ENCODE measurements at places on chromosomes 3 and 15. TPM values are rescaled to one million over a fixed set of nuclear protein-coding genes. Genes with fewer than 3 reads are reported as not detected.
A peak's percentile ranks its signal among the peaks of the same experiment; 100 is the strongest.

DNA sequence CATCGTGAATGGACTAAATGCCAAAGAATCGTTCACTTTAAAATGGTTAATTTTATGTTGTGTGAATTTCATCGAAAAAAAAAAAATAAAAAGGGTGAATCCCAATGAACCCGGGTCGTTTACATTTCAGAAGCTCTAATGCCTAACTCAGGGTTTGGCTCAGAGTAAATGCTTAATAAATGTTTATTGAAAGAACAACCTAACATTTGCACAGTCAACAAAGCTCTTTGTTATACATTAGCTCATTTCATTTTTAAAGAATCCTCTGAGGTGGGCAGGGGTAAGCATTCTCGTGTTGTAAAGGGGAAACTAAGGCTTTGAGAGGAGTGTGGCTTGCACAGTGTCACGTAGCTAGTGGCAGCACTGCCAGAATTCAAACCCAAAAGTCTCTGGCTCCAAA lies 109.5 kb downstream of the RPLP1 start:
- H3K27me3 ChIP-seq = no peaks in the 10 kb centered on the region
- H3K4me1 ChIP-seq = no peaks in the 10 kb centered on the region
- DNase-seq = no peak
- no peak overlapping the region for H3K27ac ChIP-seq

DNA sequence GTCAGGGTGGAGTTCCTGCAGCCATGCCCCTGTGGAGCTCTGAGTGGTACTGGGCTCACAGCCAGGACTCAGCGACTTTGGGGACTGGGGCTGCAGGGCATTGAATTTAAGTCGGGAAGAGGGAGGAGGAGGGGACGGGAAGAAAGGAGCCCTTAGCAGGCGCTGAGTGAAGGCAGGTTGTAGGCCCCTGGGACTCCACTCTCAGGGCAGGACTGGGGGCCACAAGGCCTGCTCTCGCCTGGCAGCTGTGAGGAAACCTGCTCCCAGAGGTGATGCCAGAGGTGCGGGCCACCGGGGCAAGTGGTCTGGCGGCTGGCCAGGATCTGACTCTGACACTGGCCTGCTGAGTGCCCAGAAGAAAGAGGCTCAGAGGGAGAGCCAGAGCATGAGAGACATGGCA lies 73.5 kb downstream of the EPHB3 start:
- no peak overlapping the region for H3K27ac ChIP-seq
- H3K4me1 ChIP-seq = peaks cover 3% of the 10 kb centered on the region
- H3K36me3 ChIP-seq = no peaks in the 10 kb centered on the region
- no peak overlapping the region for H3K4me3 ChIP-seq
- no peak for DNase-seq

- no peaks in the 10 kb centered on the region for H3K27me3 ChIP-seq
- H3K4me3 ChIP-seq = no peak overlapping the region
- H3K27ac ChIP-seq = no peak overlapping the region
- H3K4me1 ChIP-seq = no peaks in the 10 kb centered on the region
- H3K36me3 ChIP-seq = no peaks in the 10 kb centered on the region
Measured at GRCh38 chr3:85210540-85210939, 251.8 kb downstream of the CADM2 start.

DNA sequence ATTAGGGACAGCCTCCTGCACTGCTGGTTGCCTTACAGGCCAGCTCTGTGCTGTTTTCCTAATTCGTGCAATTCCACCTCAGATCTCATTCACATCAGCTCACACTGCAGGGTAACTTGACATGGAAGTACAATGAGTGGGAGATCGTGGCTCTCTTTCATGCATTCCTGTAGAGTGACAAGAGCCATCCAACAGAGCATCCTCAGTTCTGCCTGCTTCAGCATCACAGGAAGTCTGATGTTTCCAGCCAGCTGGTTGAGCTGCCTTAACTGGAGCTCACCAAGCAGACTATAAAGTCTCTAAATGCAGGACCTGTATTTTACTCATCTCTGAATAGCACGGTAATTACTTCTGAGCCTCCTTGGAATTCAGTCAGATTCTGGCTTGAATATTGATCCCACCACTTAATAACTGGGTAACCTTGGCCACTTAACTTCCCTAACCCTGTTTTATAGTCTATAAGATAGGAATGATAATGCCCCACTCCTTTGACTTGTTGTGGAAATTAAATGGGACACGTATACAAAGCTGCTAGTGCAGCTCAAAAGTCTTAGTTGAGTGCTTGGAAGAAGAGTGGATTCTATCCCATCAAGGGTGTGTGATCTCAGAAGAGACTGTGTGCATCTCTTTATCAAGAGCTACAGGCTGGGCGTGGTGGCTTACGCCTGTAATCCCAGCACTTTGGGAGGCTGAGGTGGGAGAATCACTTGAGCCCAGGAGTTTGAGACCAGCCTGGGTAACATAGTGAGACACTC lies 1.4 kb upstream of the DIS3L start:
- H3K4me3 ChIP-seq = peak overlapping the region; percentile 80
- peak overlapping the region; percentile 85 for H3K27ac ChIP-seq
- no peak for DNase-seq

DNA sequence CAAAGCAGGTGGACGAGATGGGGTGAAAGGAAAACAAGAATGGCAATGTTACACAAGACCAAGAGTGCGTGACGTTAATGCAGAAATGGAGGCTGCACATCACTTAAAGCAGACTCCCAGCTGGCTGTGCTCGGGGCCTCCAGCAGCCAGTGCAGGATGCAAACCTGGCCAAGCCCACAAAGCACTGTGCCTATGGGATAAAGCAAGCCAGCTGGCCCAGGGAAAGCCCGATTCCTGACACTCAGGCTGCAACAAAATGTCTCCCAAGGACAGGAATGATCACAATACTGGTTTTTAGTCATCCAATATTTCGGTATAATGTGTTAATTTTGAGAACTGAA lies 86.2 kb downstream of the SEC22A start:
- no peak overlapping the region for H3K27ac ChIP-seq
- H3K4me1 ChIP-seq = no peaks in the 10 kb centered on the region
- no peak overlapping the region for H3K4me3 ChIP-seq
- H3K27me3 ChIP-seq = peaks cover 2% of the 10 kb centered on the region
- H3K36me3 ChIP-seq = no peaks in the 10 kb centered on the region

DNA sequence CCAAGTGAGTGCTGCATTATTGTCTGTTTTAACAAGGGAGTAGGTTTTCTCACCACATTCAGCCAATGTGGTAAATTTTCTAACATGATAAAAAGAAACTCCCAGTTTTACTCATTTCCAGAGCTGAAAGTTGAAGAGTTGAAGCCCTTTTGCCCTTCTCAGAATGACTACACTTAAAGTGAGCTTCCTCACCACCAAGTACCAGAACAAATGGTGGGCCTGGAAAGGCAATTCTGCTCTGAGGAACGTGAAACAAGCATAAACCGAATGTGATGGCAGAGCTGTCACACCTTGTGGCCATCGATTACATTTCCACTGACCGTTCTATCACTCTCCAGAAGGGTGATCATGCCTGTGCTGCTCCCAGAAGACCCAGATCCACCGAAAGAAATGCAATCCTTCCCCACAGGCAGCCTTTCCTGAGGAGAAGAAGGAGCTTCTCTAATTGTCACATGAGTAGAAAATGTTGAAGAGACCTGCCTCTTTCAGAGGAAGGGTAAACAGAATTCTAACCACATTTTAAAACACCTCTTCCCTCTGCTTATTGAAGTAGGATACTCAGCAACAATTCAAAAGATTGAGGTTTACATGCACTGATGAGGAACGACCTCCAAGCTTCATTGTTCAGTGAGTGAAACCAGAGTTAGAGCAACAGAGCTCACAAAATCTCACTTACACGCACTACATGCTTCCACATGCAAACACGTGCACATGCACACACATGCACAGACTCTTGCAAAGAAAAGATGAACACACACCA lies 21.4 kb upstream of the CCR9 start:
- peaks cover 60% of the 10 kb centered on the region for H3K27me3 ChIP-seq
- no peak overlapping the region for H3K4me3 ChIP-seq
- H3K36me3 ChIP-seq = peaks cover 5% of the 10 kb centered on the region
- peaks cover 51% of the 10 kb centered on the region for H3K4me1 ChIP-seq

DNA sequence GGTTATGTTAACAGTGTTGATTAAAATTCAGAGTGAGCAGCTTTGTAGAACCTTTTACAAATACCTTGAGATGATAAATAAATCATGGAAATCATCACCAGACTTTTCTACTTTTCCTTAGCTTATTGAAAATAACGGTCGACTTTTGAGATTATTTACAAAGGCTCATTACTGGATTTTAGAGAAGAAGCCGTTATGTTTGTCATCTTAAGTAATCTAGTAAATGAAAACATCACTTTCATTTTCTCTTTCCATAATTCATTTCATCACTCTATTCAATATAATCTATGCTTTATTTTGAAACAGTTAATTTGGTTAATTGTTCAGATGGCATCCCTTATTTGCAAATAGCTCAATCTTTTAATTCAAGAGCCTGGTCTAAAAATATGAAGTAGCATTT lies 3.6 kb downstream of the PLCL2 start:
- H3K27me3 ChIP-seq = no peaks in the 10 kb centered on the region
- no peak for DNase-seq
- peak overlapping the region; percentile 98 for H3K27ac ChIP-seq
- H3K4me1 ChIP-seq = peaks cover 64% of the 10 kb centered on the region

DNA sequence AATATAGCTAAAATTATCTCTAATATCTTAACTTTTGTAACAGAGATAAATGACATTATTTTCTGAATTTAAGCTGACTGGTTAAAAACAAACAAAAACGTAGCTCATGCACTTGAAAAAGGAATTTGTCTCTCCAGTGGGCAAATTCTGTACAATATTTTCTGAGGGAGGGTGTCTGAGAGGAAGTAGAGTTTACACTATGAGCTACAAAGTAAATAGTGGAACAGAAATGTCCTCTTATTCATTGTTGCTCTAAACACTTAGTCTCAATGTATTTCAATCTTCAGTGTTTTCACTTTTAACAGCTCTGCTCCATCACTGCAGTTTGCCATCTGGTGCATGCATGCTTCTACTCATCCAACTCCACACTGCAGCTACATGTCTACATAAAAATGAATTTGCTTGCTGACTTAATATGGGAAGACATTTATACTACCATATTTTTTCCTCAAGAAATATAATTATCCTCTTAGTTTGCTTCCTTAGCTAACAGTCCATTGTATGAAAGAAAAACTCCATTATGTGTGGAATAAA lies 817.4 kb upstream of the LMCD1 start:
- H3K36me3 ChIP-seq = no peaks in the 10 kb centered on the region
- DNase-seq = no peak
- H3K27me3 ChIP-seq = no peaks in the 10 kb centered on the region
- H3K4me3 ChIP-seq = no peak overlapping the region
- no peaks in the 10 kb centered on the region for H3K4me1 ChIP-seq

GRCh38 chr15:73632670-73633058 lies 525 bp downstream of the NPTN start:
- peaks cover 50% of the 10 kb centered on the region for H3K4me1 ChIP-seq
- H3K36me3 ChIP-seq = no peaks in the 10 kb centered on the region
- no peak for DNase-seq
- peaks cover 7% of the 10 kb centered on the region for H3K27me3 ChIP-seq

GRCh38 chr15:36545467-36545992 lies 33.9 kb upstream of the CDIN1 start:
- H3K27me3 ChIP-seq = peaks cover 2% of the 10 kb centered on the region
- H3K4me3 ChIP-seq = no peak overlapping the region
- no peaks in the 10 kb centered on the region for H3K36me3 ChIP-seq
- no peak for DNase-seq
- H3K4me1 ChIP-seq = no peaks in the 10 kb centered on the region
- no peak overlapping the region for H3K27ac ChIP-seq

- no peak for DNase-seq
- no peak overlapping the region for H3K27ac ChIP-seq
- peaks cover 10% of the 10 kb centered on the region for H3K4me1 ChIP-seq
- H3K4me3 ChIP-seq = no peak overlapping the region
- no peaks in the 10 kb centered on the region for H3K36me3 ChIP-seq
- peaks cover 13% of the 10 kb centered on the region for H3K27me3 ChIP-seq
Measured at GRCh38 chr3:50193746-50194127, 2.3 kb downstream of the GNAT1 start.

DNA sequence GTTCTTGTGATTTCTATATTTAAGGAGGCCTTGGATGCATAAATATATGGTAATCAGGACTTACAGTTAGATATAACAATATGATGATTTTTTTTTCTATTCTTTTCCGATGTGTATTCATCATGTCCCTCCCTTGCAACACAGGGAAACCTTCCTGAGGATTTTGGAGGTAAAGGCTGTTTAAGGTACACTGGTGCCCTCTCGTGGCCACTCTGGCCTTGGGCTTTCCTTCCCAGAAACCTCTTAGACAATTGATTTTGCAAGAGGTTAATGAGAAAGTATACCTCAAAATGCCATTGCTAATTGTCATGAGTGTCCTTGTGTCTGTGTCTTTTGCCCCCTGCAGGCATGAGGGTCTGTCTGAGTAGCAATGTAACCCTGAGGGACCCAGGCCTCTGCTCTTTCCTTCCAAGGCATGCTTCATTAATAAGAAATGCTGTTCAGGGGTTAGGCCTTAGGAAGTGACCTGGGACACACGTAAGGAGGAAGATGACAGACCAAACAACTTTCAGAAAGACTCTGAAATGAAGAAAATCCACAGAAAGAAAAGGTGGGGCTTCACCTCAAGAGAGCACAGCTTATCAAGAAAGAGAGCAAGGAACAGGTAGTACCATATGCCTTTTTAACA lies 70.3 kb upstream of the PPP2R3A start:
- no peak overlapping the region for H3K4me3 ChIP-seq
- no peaks in the 10 kb centered on the region for H3K36me3 ChIP-seq
- no peaks in the 10 kb centered on the region for H3K4me1 ChIP-seq

- H3K27me3 ChIP-seq = peaks cover 5% of the 10 kb centered on the region
- no peaks in the 10 kb centered on the region for H3K36me3 ChIP-seq
- DNase-seq = no peak
- no peak overlapping the region for H3K4me3 ChIP-seq
Measured at GRCh38 chr3:178244733-178245709, 291.2 kb upstream of the KCNMB2 start.

- no peak overlapping the region for H3K4me3 ChIP-seq
- peaks cover 35% of the 10 kb centered on the region for H3K36me3 ChIP-seq
- DNase-seq = no peak
- H3K27ac ChIP-seq = no peak overlapping the region
- peaks cover 34% of the 10 kb centered on the region for H3K4me1 ChIP-seq
Measured at GRCh38 chr3:16392065-16392464, 121.4 kb downstream of the RFTN1 start.

GRCh38 chr3:161171113-161171512 lies 50.0 kb upstream of the NMD3 start:
- no peak overlapping the region for H3K4me3 ChIP-seq
- no peak for DNase-seq
- no peaks in the 10 kb centered on the region for H3K36me3 ChIP-seq

- H3K4me1 ChIP-seq = peaks cover 16% of the 10 kb centered on the region
- H3K36me3 ChIP-seq = no peaks in the 10 kb centered on the region
- no peak overlapping the region for H3K4me3 ChIP-seq
- H3K27ac ChIP-seq = no peak overlapping the region
- DNase-seq = peak; percentile 3
Measured at GRCh38 chr3:127452321-127452821, 138.2 kb downstream of the TPRA1 start.

- H3K27ac ChIP-seq = no peak overlapping the region
- no peak overlapping the region for H3K4me3 ChIP-seq
- H3K27me3 ChIP-seq = no peaks in the 10 kb centered on the region
- H3K4me1 ChIP-seq = no peaks in the 10 kb centered on the region
- DNase-seq = no peak
Measured at GRCh38 chr3:94904156-94904674, 841.4 kb downstream of the NSUN3 start.

Gene GPR15
- total RNA-seq = 3.0 TPM

Gene ULK3
- 51.4 TPM for total RNA-seq

Gene KLHL6
- 63.5 TPM for total RNA-seq

Gene H1-8
- total RNA-seq = not detected

Gene ZNF662
- 0.64 TPM for total RNA-seq

Gene ARHGAP11A
- 112 TPM for total RNA-seq

Gene HCLS1
- total RNA-seq = 249 TPM

Gene MME
- not detected for total RNA-seq

Gene PARP15
- 11.0 TPM for total RNA-seq
